ENCODE measurements at places on chromosomes 13 and 19.

- no peak for DNase-seq
Measured at GRCh38 chr19:39737351-39737750, 478 bp downstream of the CLC start.

DNA sequence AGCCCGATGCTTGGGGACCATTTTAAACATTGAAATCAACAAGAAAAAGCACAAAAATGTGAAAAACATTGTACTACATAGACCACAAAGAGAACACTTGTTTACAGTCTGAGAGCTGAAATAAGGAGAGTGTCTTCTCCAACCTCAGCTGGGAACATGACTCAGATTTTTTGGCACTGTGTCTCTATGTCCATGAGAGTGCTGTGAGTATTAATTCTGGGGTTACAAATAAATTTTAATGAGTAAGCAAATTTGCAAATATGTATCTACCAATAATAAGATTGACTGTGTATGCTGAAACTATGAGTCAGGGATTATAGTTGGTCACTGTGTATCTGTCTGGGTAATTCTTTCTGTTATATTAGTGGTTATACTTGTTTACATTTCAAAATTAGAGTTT, 174.0 kb downstream of the DCT start:
- no peak for DNase-seq

GRCh38 chr19:46722421-46723022, 5.6 kb upstream of the PRKD2 start:
- DNase-seq, result no peak

DNA sequence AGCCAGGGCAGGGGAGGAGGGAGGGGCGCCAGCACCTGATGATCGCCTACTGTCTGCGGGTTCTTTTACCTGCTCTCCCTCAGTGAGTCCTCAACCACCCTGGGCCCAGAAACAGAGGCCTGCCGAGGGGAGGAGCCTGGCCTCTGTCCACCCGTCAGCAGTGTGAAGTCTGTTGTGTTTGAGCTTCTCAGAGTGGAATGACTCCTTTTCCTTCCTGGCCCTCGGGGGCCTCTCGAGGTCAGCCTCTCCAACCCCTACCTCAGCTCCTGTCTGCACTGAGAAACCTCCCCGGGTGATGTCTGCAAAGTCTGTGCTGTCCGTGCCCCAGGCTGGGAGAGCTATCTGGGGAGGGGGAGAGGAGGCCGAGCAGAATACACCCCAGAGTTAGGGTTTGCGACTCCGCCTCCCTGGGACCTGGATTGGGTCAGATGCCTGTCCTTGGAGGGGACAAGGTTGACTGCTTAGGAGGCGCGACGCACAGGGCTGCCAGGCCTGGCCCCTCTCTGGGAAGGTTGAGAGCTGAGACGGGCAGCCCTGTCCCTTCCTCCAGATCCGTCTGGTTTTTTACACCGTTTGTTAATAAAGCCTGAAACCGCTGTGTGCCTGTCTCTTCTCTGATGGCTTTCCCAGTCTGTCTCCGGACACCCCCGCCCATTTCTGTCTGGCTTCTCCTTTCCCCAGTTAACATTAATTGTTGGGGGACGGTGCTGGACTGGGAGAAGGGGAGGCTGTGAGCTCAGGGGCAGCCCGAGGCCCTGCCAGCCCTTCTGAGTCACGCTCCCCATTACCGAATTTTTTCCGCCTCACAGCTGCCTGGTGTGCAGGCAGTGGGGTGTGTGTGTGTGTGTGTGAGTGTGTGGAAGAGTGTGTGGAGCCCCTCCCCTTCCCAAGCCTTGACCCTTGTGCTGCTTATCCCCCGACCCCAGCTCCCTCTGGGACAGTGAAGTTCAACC, 989 bp upstream of the SSC5D start:
- peak; percentile 74 for DNase-seq

GRCh38 chr19:39996218-39996810, 546 bp upstream of the ZNF546 start:
- DNase-seq, result peak; percentile 34

- no peak for DNase-seq
Measured at GRCh38 chr13:97574926-97575325, 141.0 kb downstream of the RAP2A start.

DNA sequence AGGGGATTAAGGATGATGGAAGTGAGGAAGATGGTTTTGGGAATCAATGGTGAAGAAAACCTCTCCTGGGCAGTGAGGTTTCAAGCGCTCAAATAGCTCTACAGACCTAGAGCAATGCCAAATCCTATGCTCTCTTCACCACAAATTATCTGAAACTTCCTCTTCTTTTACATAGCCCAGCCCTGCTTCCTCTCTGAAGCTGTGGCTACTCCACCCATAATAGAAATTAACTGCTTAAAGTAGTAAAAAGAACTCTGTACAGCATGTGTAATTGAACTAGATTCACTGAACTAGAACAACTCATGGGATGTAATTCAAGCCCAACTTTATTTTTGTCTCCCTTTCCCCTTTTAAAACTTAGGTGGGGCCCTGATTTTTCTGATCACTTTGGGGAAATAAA, 20.4 kb upstream of the IFT88 start:
- no peak for DNase-seq

- peak; percentile 69 for DNase-seq
Measured at GRCh38 chr19:41753159-41753558, 2.2 kb upstream of the CEACAM6 start.

DNA sequence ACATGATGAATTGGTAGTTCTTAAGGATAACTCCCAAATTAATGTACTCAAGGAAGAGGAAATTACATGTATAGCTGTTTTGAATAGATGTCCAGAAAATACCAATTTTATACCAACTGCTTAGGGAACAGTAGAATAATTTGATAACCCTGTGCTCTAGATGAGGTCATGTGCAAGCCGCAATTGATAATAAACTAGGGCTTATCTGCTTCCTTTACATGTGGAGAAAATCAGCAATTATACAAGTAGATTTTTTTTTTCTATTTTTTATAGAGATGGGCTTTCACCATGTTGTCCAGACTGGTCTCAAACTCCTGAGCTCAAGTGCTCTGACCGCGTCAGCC, 9.3 kb downstream of the TPT1 start:
- DNase-seq, result no peak

DNA sequence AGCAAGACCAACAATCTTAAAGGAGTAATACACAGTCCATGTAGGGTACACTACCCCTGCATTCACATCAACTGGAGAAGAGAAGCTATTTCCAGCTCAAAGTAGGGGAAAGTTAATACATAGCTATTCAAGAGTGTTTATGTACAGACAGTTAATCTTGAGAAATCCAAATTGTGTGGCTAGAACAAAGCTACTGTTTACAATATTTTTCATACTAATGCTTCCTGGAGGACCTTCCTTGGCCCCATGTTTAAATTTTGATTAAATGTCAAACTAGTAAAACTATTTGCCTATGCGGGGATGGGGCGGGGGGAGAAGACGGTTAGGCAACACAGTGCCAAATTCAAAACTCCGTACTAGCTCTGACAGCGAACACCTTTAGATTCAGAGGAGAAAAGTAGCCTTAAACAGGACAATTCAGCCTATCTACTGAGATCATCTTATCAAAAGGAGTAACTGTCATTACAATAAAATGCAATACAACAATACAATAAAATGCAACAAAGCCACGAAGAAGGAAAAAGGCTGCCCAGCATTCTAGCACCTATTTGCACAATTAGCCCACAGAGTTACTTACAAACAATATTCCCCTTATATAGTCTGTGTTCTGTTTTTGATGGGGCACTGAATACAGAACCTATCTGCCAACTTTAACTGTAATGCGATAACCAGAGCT, 29.1 kb downstream of the BRD4 start:
- DNase-seq, result no peak

GRCh38 chr13:52887165-52887564, 38.7 kb upstream of the PCDH8 start:
- DNase-seq, result no peak

- DNase-seq, result no peak
Measured at GRCh38 chr13:55199134-55199533, 1941.6 kb upstream of the PRR20A start.

- DNase-seq, result no peak
Measured at GRCh38 chr13:112799394-112799793, 109.6 kb downstream of the ATP11A start.

DNA sequence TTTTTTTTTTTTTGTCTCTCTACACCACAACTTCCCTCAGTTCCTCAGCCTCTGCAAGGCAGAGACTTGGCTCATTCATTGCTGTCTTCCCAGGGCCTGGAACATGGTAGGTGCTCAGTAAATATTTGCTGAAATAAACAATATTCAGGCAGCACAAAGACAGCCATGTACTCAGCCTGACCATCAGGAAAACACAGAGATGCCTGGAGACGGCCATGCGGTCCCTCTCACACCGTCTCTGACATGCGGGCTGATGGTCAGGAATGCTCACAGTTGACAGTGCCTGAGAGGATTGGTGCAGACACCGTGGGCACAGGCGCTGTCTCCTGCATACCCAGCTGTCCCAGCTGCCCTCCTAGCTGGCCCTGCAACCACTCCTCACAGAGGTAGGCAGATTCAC, 924 bp downstream of the PRAM1 start:
- no peak for DNase-seq

DNA sequence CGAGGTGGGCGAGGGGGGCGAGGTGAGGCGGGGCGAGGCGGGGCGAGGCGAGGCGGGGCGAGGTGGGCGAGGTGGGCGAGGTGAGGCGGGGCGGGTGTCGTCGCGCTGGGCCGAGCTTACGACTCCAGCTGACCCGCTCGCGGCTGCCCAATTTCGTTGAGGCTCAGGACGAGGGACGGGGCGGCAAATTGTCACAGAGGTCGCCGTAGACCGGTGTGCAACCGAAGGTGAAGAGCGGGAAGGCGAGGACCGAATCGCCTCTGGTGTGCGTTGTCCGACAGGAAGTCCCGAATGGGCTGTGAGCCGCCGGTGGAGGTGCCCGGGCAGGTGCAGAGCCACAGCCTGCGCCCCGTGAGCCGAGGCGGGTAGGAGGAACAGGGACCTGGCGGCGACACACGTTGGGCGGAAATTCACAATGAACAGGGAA, at the start of gene LACC1:
TSS of gene LACC1 (plus strand) at position 150 of the 427 bp plus-strand sequence. CDS start 1,082 bp downstream, outside the sequence.
- DNase-seq, result no peak

DNA sequence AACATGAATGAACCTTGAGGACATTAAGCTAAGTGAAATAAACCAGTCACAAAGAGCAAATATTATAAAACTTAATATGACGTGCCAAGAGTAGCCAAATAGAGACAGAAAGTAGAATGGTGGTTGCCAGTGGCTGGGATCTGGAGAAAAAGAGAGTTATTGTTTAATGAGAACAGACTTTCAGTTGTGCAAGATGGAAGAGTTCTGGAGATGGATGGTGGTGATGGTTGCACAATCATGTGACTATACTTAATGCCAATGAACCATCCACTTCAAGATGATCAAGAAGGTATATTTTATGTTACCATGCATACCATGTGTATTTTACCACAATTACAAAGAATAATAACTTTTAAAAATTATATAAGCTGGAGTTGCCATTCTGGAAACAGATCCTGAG, 65.7 kb upstream of the MTIF3 start:
- DNase-seq, result no peak

DNA sequence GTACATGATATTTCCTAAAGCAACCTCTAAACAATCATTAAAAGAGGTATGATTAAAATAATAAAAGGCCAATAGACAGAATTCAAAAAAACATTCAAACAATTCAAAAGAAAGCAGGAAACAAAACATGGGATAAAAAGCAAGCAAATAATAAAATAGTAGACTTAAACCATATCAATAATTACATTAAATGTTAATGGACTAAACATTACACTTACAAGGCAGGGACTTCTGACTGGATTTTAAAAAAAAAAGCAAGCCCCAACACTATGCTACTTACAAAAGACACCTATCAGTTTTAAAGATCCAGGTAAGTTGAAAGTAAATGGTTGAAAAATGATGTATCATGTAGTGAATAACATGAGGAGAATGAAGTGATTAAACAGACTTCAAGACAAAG, 65.2 kb downstream of the KLF2 start:
- DNase-seq, result no peak

- DNase-seq, result peak; percentile 34
Measured at GRCh38 chr13:98571955-98572662, 4.8 kb downstream of the STK24 start.

GRCh38 chr13:26558074-26558805, 757 bp downstream of the WASF3 start:
- no peak for DNase-seq

GRCh38 chr19:49864890-49865289, 2.5 kb downstream of the PNKP start:
- DNase-seq, result no peak

DNA sequence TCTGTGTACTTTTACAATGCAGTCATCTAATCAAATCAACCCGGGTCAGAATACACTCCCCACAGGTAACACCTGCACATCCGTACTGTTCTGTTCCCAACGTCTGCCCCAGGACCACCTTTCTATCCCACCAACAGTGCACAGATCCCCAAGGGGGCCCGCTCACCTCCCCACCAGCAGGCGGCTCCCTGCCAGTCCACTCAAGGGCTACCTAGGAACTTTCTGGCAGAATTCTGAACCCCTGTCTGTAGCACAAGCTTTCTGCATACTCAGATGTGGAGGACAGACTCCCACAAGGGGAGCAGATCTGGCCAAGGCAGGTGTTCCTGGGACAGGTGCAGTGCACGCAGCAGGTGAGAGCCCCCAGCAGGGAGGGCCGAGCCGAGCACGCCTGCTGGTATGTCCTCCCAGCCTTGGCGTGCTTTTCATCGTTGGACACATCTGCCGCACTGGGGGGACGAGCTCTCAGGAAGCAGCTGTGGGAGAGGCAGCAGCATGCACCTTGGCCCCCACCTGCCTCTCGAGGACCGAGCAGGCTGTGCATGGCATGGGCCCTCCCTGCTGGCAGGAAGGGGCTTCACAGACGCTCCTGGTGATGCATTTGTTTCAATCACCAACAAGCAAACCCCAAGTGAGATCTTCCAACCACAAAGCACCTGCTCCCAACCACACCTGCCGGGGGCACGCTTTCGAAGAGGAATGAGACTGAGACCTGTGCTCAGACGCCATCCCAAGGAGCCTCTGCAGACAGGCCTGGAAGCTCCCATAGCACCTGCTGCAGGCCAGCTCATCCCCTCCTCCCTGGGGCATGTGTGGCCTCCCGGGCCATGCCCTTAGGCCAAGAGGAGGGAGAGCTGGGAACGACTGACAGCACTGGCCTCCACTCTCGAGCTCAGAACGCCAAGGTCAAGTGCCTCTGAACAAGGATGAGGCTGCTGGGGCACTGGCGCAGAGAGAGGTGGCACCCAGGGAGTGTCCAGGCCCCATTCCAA, 35.9 kb downstream of the RAB20 start:
- DNase-seq, result no peak

DNA sequence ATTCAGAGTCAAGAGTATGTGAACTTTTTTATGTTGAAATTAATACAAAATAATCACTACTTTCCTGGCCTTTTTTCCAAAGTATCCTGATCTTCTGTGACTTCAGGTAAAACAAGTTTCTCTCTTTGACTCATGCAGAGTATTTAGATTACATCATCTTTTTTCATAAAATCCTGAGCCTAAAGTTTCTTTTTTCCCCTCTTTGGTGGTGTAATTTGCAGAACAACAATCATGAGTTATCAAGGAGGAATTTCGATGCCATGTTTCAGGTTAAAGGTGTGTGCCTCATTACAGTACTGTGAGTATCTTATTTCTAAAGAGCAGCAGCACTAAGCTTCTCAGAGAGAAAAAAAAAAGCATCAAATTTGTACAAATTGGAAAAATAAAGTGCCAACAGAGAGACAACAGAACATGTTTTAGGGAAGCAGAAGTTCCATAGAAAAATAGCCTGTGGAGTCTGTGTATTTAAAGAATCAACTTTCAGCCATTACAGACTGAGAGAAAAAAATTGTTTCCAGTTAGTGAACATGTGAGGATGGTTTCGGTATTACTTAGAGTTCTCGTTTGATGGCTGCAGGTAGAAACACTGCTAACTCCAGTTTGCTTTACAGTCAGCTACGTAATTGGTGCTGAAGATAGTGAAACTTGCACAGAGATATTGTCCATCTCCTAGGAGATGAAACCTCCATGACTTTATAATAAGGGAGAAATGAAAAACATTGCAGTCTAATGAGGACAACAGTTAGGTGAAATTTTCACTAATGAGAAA, 78.1 kb upstream of the PCDH9 start:
- no peak for DNase-seq
